Esophagus muscularis mucosa (tissue), 4 donors: ENCODE measurements at places on chromosomes 11 and 22. TPM values are rescaled to one million over a fixed set of nuclear protein-coding genes. Genes with fewer than 3 reads are reported as not detected.

The POGLUT3 gene
- total RNA-seq, result 24.0 TPM

GRCh38 chr22:47811971-47812370 lies 1049.5 kb downstream of the TBC1D22A start:
- DNase-seq, result no peak

DNA sequence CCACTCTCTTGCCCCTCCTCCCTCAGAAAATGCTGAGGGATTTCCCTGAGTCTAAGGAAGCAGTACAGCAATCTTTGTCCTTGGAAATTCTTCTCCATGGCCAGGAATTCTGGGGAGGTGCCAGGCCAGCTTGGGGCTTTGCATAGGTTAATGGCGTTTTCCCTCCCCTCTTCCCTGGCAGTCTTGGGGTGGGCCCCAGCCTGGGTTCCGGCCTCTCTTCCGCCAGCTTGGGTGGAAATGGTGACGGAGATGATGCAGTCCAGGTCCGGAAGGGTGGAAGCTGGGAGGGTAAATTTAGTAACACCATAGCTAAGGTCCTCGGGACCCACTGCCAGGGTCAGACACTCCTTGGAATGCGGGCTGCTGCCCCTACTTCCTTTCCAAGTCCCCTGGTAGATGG lies 5.0 kb downstream of the PHLDB1 start:
- no peak for DNase-seq

DNA sequence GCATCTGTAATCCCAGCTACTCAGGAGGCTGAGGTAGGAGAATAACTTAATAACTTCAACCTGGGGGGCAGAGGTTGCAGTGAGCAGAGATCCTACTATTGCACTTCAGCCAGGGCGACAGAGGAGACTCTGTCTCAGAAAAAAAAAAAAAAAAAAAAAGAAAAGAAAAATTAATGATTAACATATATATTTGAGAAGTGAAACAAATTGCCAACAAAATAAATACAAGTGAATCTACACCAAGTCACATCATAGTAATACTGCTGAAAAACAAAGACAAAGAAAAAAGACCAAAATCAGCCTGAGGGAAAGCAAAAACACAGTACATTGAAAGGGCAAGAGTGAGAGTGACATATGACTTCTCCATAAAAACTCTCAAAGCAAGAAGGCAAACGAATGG lies 123.7 kb downstream of the CASP12 start:
- DNase-seq, result no peak

The MS4A4A gene
- 12.3 TPM for total RNA-seq

The TBX10 gene
- not detected for total RNA-seq
